ENCODE measurements at places on chromosomes 5 and 9. TPM values are rescaled to one million over a fixed set of nuclear protein-coding genes. Genes with fewer than 3 reads are reported as not detected.
A peak's percentile ranks its signal among the peaks of the same experiment; 100 is the strongest.

TRMO gene
- total RNA-seq: 20.1 TPM

DNA sequence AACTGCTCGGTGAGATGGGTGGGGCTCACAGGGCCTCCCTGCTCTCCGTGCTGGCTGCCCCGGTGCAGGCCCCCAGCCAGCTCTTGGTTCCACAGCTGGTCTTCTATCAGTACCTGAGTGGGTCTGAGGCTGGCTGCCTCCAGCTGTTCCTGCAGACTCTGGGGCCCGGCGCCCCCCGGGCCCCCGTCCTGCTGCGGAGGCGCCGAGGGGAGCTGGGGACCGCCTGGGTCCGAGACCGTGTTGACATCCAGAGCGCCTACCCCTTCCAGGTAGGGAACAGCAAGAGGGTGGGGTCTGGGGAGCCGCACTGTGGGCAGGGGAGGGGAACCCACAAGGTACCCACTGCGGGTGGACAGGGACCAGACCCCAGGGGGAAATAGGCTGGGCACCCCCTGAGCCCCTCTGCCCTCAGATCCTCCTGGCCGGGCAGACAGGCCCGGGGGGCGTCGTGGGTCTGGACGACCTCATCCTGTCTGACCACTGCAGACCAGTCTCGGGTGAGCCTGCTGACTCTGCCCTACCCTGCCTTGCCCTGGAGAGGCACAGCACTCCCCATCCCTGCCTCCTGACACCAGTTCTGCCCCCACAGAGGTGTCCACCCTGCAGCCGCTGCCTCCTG lies 2.8 kb downstream of the MAMDC4 start:
- no peak for DNase-seq

- no peak for DNase-seq
Observed at GRCh38 chr5:4547547-4547946, 592.6 kb upstream of the ADAMTS16 start.

DNA sequence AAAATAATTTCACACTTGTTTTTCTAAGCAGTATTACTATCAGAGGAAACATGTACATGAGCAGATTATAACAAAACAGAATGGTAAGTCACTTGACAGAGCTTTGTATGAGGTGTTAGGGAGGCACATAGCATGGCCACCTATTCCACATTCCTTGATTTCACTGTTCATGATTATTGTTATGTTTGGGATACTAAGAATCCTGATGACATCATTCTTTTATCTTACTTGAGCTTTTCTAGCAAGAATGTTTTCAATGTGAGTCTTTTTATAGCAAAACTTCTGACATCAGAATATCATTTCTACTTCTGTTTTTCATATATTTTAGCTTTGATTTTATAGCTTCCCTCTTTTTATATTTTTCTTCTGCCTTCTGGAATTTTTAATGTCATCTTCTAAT lies 208.2 kb downstream of the DMRTA1 start:
- no peak for DNase-seq

FOXD1 gene
- total RNA-seq: 192 TPM

- DNase-seq: peak; percentile 81
Observed at GRCh38 chr9:81759680-81760215, 70.4 kb upstream of the TLE1 start.

ADAMTS16 gene
- 3.9 TPM for total RNA-seq

PCBD2 gene
- 10.0 TPM for total RNA-seq

GRCh38 chr9:12640016-12640587 lies 53.1 kb upstream of the TYRP1 start:
- DNase-seq: peak; percentile 56

- no peak for DNase-seq
Observed at GRCh38 chr9:126667190-126668055, 53.7 kb downstream of the LMX1B start.

TMC1 gene
- total RNA-seq: not detected

DNA sequence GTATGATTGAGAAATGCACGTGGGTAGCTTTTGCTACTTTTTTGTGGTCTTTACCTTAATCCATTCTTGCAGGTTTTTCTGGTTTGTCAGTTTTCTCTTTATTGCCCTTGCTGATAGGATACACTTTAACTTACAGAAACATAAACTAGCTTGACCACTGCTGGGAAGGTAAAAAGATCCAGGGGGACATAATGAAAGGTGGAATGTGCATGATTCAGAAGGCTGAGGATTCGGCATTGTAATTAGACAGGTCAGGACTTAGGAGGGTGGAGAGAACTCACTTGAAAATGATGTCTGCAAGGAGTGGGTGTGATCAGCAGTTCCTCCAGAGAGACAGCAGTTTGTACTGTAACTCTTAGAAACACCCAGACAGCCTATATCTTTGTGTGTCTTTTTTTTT lies 19.8 kb upstream of the TXNDC8 start:
- DNase-seq: no peak

ZBTB6 gene
- 7.3 TPM for total RNA-seq

DNA sequence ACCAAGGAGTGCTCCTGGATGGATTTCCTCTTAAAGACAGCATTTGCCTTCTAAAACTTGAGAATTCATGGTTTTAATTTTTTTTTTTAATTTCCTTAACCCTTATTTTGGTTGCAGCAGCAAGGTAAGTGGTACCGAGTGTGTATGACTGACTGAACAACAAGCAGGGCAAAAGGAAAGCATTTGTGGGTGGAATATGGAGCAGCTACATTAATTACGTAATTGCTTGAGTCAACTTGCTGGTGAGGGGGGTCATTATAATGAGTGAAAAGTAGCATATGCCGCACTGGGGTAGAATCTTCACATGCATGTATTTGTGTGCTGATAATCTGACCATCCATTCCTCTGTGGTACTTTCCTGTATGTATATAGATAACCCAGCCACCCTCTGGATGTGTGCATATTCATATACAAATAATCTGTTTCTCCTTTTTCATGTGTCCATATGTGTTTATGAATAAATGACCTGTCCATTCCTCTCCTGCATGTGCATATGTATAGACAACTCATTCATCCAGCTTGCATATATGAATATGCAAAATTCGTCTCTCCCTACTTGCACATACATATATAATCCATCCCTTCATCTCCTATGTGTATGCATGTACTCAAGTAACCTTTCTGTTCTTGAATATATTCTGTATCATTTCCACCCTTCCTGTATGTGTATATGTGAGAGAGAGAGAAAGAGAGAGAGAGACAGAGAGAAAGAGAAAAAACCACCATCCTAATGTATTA lies 147.5 kb upstream of the RUSC2 start:
- DNase-seq: no peak

TRIM36 gene
- 4.2 TPM for total RNA-seq

GRCh38 chr9:87708986-87709728 lies 16.8 kb upstream of the CTSL start:
- no peak for DNase-seq

DNA sequence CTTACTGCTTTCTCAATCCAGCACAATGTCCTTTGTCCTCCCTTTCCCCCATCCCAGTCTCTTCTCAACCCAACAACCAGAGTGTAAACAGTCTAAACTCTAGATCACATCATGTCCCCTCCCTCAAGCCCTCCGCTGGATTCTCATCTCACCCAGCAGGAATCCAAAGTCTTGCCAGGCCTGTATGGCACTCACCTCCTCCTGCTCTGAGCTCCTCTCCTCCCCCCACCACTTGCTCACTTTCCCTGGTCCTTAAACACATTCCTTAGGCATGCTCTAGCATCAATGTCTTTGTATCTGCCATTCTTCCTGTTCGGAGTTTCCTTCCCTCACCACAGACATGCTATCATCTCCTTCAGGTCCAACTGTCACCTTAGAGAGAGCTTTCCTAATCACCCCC lies 78.8 kb downstream of the NIPSNAP3B start:
- DNase-seq: no peak

PGM5 gene
- total RNA-seq: 0.63 TPM
